ENCODE measurements at places on chromosomes 7 and 10.

GRCh38 chr7:157801113-157801512, 464.3 kb downstream of the DNAJB6 start:
- DNase-seq = no peak

GRCh38 chr7:55233001-55233400, 132.1 kb upstream of the LANCL2 start:
- DNase-seq = no peak

DNA sequence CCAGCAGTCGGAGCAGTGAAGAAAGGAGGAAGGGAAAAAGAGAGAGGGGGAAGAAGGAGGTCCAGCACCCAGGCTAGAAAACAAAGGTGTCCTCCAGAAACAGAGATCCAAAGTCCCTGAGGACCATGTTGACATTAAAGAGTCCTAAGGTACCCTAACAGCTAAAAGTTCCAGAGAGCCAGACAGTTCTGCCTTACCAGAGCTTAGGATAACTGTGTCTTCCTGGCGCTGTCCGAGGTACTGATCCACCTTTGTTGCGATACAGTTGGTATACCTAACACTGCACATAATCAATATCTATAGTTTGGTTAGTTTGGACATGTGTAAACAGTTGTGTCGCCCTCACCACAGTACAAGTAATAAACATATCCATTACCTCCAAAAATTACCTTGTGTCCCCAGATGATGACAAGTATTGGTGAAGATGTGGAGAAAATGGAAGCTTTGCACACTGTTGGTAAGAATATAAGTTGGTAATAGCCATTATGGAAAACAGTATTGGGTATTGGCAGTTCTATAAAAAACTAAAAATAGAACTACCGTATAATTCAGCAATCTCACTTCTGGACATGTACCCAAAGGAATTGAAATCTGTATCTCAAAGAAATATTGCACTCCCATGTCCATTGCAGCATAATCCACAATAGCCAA, 59.8 kb downstream of the GRID1 start:
- DNase-seq = no peak

DNA sequence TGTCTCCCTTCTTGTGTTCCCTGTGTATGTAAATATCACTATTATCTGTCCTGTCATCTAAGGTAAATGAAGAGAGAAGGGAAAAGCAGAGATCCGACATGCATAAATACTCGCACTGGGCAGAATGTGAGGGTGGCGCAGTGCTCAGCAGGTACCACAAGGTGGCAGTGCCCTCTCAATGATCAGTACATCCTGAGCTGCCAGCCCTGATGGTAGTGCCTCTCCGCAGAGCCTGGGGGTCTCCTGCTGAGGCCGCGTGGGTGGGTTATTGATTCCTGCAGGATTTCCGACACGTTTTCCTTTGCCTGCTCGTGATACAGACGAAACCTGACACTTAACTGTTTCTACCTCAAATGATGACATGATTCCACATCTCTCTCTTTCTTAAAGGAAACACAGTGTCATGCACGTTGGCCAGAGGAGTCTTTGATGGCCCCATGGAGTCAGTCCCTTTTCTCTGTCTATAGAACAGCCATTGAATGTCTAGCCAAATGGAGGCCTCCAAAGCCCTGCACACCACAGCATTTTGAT, 19.8 kb downstream of the RGR start:
- peak; percentile 64 for DNase-seq

- DNase-seq = no peak
Measured at GRCh38 chr7:129285111-129285510, 60.3 kb downstream of the AHCYL2 start.

GRCh38 chr10:71268758-71269157, 50.3 kb upstream of the SLC29A3 start:
- no peak for DNase-seq

GRCh38 chr7:36129048-36129534, 24.0 kb upstream of the EEPD1 start:
- DNase-seq = no peak

DNA sequence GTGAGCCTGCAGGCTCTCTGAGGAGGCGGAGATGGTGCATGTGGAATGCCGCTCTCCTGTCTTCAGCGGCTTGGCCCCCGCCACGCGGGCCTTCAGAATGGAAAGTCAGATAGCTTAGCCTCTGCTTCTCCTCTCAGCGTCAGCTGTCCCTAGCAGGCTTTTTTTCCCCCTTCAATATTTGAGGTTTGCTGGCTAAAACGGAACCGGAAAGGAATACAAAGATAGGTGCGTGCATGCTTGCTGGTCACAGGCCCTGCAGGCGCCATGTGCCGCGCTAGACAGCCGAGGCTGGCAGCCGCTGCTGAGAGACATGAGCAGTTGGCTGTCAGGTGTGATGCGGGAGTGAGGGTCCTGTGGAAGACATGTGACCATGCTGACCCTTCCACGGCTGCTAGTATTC, 161.2 kb upstream of the COBL start:
- no peak for DNase-seq

DNA sequence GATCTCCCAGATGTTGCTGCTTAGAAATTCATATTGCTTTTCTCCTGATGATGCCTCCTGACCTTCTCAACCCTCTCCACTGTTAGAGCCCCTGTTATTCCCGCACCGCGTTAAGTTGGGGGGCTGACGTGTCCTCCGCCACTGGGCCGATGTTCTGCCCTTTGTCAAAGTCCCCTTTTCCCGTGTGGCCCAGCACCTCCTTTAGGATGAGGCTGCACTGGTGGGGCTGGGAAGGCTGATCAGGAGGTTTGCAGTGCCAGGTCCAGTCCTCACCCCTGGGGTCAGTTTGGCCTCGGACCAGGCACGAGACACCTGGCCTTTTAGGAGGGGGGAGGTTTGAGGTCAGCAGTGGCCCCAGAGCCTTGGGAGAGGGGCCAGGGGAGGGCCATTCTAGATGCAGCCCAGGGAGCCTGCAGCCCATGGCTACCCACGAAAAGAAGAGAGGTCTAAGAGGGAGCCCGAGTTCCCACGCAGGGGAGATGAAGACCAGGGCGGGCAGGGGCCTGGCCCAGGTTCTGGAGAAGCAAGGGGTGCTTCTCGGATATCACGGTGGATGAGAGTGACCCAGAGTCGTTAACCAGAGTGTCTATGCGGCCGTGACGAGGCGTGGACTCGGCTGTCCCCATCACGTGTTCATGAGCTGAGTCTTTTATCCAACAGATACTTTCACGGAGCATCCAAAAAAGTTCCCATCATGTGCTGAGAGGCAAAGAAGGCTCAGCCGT, 150.4 kb downstream of the DNAJB6 start:
- DNase-seq = no peak

DNA sequence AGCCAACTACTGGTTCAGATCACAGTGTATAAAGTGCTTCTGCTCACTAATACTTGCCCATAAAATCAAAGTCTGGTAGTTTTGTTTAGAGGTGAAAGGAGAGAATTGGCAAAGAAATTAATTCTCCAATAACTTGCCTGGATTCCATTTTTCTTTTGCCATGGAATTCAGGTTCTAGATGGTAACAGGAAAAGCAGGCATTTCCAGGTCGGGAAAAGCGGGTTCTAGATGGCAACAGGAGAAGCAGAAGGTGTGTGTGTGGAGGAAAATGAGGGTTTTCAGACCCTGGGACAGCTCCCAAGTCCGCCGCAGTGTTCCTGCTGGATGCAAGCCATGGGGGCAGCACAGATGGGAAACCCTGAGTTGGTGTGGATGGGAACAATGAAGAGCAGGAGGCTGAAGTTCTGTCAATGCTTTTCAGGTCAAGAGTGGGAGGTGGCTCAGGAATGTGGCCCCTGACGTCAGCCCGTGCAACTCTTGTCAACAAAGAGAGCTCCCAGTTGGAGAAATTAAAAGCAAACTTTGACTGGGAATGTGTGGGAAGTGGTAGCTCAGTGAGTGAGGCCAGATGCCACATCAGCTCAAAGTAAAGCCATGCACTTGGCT, 696.7 kb downstream of the LRMDA start:
- no peak for DNase-seq
